ENCODE measurements at places on chromosomes 6 and 20. TPM values are rescaled to one million over a fixed set of nuclear protein-coding genes. Genes with fewer than 3 reads are reported as not detected.

DNA sequence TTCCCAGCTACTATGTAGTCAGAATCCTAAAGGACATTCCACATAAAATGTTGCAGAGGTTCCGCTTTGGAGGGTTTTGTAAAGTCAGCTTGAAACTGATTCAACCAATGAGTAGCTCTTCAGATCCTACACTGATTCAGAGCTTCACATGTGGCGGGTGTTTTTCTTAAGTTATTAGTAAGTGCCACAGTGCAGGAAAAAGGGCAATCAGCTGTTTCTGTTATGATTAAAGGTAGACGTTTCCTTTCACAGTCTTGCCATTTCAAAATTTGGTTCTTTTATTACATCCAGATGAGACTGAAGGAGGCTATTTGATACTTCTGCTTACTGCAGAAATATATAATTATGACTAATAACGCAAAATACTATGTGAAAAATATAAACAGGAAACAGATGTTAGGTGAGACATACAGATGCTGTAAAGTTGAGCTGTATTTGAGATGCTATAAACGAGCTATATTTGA lies 443.9 kb downstream of the CDKAL1 start:
- no peak for DNase-seq

- DNase-seq: no peak
These were observed 5.9 kb downstream of the C6orf58 start for GRCh38 chr6:127582777-127583462.

DNA sequence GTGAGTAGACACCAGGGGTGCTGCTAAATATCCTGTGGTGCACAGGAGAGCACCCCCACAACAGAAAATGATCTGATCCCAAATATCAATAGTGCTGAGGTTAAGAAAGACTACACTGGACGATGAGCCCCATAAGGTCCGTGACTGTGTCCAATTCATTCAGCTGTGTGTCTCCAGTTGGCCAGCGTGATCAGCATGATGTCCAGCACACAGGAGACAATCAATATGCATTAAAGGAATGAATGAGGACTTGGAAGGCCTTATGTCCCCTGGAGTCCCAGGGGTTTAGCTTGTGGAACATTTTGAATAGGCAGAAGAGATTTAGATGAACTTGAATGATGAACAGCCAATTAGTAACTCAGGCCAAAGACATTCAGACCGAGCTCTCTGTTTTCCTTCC lies 6.3 kb downstream of the PPP1R16B start:
- no peak for DNase-seq

DNA sequence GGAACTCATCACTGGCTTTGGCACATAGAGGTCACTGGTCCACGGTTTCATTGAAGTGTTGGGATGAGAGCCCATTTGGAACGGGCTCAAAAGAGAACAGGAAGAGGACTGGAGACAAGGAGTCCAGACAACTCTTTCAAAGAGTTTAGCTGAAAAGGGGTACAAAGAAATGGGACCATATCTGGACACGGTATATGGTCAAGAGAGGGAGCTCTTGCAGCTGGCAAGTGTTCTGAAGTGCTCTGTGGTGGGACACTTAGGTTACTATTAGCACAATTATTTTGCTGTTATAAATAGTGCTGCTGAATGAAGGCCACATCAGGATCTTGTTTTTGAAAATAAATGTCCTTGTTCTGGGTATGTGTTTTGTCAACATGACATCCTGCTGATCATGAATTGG lies 4.6 kb downstream of the SGK2 start:
- DNase-seq: no peak

DNA sequence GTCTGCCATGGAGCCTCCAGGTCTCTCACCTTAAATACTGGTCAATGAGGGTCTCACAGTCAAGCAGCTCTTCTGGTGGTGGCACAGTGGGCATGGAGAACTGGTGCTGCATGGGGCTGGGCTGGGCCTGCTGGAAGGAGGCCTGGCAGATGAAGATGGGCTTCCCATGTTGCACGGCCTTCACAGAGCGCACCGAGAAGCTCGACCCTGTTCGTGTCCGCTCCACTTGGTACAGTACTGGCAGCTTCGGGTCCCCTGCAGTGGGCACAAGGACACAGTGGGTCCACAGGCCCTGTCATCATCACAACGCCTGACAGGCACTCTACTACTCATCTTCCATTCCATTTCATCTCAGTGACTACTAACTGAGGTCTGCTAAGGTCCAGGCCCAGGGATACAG lies 8.8 kb downstream of the ACOT8 start:
- DNase-seq: no peak

The NKAIN4 gene
- polyA plus RNA-seq: not detected

The TREML4 gene
- polyA plus RNA-seq: not detected

The GJA10 gene
- polyA plus RNA-seq: not detected
